ENCODE measurements at places on chromosomes 4 and X.
A peak's percentile ranks its signal among the peaks of the same experiment; 100 is the strongest.

DNA sequence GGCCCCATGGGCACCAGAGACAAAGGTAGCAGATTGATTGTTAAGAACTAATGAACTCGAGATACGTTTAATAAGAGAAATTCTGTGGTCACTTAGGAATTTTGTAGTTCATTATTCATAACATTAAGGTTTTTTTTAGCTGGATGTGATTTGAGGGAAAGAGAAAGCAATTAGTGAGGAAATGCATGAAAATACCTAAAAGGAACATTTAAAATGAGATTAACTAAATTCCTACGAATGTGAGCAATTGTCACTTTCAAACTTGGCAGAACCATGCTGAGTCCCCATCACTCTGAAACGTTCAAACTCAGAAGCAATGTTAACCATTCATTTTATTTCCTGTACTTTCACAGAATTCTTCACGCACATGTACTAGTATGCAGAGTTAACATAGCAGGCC is 5.9 kb downstream of the PRMT9 start:
- no peak for DNase-seq

DNA sequence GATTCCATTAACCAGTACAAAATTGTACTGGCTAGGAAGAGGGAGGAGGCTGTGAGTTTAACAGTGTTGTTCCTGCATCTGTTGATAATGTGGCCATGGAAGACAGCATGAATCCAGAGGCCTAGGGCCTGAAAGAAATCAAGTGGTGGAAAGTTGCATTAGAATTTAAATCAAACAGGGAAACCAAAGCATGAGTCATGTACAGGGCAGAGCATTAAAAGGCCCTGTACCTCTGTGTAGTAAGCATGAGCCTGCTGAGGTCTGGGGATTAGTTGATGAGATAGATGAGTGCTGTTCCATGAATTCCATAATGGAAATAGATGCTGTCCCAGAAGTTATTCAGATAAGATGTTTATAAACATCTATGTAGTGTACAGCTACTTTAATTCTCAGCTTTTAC is 58.3 kb downstream of the MID1IP1 start:
- no peak for DNase-seq

- DNase-seq: no peak
Measured at GRCh38 chr4:105306158-105306781, 159.6 kb downstream of the TET2 start.

DNA sequence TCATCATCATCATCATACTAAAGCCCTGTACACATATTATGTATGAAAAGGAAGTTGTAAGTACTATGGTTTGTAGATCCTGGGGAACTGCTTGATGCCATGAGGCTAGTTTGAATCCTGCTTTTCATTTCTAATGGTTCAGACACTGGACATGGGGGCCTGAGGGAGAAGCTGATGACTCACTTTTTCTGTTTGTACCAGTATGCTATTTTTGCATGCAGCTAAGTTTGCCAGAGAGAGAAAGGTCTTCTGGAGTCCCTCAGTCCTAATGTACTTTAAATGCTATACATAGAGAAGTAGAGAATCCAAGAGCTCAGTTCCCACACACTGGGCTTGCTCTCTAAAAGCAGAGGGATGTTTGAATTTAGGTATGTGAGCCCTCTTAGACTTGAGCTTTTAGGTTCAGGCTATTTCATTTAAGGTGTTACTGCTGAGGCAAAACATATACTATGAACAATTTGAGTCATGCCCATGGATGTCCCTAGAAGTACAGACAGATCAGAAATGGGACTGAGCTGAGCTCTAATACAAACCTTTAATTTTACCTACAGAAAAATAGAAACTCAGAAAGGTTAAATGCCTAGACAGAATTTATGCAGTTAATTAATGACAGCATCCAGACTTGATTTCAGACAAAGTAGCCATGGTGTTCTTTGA is 17.6 kb upstream of the HS3ST1 start:
- DNase-seq: no peak

- peak; percentile 47 for DNase-seq
Measured at GRCh38 chrX:150365051-150365989, 2.2 kb downstream of the MAMLD1 start.

GRCh38 chrX:105098201-105098600 is 122.3 kb downstream of the TEX13A start:
- no peak for DNase-seq

All from hippocampal formation (tissue), 2 donors.